ENCODE measurements at places on chromosomes 16 and 17.

DNA sequence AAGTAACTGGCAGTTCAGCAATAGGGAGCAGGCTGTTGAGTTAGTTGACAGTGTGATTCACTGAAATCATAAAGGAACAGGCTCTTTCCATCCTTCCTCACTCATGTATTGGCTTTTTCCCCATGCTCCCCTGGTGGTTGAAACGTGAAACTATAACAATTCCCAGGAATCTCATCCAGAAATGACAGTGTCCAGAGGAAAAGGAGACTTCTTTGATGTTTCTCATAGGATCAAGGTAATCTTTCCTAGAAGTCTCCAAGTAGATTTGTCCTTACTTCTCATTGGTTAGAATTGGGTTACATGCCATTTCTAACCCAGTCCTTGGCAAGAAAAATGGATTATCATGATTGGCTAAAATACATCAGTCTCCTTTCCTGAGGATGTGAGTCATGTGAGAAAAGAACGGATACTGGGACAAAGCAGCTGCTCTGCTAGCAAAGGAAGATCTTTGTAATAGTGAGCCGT lies 14.4 kb downstream of the TTC19 start:
- DNase-seq = no peak

DNA sequence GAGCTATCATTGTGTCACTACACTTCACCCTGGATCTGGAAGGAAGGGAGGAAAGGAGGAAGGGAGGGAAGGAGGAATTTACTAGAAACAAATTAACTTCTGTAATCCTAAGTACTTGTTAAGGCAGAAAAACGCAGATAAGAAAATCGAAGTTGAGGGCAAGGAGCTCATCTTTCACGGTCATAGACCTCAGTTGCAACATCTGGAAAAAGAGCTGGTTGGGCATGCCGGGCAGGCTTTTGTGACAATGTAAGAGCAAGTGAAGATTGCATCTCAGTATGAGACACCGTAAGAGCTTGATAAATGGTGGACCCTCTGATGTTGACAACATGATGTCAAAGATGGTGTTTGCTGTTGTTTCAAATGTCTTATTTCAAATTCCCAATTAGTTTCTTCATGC lies 721.5 kb downstream of the MAF start:
- DNase-seq = no peak

DNA sequence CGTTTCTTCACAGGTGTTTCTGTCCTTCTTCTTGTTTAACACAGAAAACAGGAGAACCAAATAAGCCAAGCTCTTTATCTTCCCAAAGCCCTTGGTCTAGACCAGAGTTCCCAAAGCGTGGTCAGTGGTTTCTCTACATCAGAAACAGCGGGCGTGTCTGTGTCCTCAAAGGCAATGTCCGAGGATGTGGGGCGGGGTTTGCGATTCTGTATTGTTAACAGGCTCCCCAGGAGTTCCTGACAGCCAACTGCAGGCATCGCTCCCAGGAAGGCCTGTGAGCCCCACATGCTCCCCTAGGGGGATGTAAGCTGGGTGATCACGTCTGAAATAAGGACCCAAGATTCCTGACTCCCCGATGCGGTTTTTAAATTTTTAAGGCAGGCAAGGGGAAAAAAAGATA lies 28.4 kb upstream of the SLC25A19 start:
- DNase-seq = no peak

- DNase-seq = no peak
Observed at GRCh38 chr17:77279448-77280303, 138.9 kb downstream of the SEC14L1 start.

- DNase-seq = no peak
Observed at GRCh38 chr17:55794725-55795482, 44.1 kb downstream of the PCTP start.

DNA sequence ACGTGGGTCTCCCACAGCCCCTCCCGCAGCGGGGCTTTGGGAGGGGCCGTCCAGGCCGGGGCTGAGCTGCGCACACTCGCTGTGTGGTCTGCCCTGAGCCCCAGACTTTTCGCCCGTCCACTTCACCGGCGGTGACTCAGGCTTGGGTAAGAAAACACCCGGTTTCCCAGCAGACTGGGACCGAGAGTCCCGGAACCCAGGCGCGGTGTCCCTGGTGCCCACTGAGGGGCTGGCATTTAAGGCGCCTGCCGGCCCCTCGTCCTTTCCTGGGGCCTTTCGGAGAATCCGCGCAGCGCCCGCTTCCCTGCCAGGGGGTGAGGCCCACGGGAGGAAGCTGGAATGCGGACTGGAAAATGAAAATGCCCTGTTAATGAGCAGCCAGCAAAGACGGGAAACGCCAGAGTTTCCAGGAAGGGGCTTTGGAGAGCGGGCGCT lies 100.3 kb downstream of the C16orf95 start:
- no peak for DNase-seq

GRCh38 chr16:61057635-61058034 lies 978.6 kb downstream of the CDH8 start:
- DNase-seq = no peak
